ENCODE measurements at places on chromosomes 1 and 21. TPM values are rescaled to one million over a fixed set of nuclear protein-coding genes. Genes with fewer than 3 reads are reported as not detected.

- no peak overlapping the region for H3K27ac ChIP-seq
- peaks cover 10% of the 10 kb centered on the region for H3K4me1 ChIP-seq
- H3K36me3 ChIP-seq: no peaks in the 10 kb centered on the region
These were observed 95.1 kb upstream of the SOD1 start for GRCh38 chr21:31564439-31564838.

DNA sequence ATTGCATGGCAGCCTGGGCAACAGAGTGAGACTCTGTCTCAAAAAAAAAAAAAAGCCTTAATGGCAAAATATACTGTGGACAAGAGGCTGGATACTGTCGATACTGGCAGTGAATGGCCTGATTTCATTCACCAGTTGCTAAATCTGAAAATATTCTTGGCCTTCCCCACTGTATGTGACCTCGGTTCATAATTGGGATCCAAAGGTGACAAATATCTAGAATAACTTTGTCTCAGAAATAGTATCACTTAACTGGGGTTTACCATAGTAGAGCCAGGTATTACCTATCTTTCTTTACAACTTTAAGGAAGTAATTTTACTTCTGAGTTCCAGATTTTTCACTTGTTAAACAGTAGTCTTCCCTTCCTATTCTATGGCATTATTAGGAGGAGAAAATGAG is 8.4 kb downstream of the MTF2 start:
- H3K27ac ChIP-seq: no peak overlapping the region
- no peaks in the 10 kb centered on the region for H3K27me3 ChIP-seq
- DNase-seq: no peak
- H3K36me3 ChIP-seq: peaks cover 16% of the 10 kb centered on the region
- H3K4me3 ChIP-seq: no peak overlapping the region

DNA sequence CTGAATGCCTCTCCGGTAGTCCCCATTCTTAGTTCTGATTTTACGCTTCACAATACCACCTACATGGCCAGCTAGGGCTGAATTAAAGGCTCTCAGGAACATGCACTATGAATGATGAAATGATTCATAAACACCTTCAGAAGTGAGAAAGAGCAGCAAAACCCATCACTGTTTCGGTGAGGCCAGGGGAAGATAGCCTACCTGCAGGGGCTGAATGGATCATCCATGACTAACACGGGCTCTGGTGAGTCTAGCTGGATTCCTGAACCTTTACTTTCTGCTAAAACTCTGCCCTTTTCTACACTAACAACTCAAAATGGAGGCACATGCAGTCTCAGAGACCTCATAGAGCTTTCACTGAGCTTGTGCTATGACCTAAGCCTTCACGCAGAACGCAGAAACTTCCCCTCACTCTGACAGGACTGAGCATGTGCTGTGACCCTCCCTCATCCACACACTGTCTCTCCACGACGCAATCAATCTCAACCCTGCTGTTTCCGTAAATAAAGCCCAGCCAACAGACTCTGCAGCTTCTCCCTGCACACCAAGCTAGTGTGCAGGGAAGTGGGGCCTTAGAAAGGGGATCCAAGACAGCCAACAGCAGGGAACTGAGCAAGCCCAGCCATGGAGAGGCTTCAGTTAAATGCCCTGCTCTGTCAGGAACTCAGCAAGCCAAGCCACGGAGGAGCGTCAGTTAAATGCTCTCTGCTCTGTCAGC is 207.8 kb downstream of the SLC45A1 start:
- no peaks in the 10 kb centered on the region for H3K27me3 ChIP-seq
- H3K4me3 ChIP-seq: peak overlapping the region; percentile 65

DNA sequence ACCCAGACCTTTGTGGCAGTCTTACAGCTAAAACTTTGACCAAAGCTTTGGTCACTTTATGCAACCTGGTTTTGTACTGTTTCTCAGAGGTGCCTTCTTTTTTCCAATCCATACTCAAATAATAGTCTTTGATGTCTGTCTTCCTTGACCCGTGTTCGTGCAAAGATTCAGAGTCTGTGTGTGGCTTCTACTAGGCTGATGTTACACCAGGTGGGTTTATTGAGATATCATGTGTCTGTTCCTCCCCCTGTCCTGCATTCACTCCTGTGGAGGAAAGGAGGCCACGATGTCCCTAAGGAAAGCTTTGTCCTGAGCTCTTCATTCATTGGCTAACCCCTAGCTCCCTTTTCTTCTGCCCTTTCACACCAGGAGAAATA is 15.0 kb upstream of the IKBKE start:
- H3K27ac ChIP-seq: no peak overlapping the region
- peaks cover 21% of the 10 kb centered on the region for H3K36me3 ChIP-seq
- H3K27me3 ChIP-seq: no peaks in the 10 kb centered on the region
- H3K4me3 ChIP-seq: no peak overlapping the region

TEDDM1 gene
- not detected for total RNA-seq

DNA sequence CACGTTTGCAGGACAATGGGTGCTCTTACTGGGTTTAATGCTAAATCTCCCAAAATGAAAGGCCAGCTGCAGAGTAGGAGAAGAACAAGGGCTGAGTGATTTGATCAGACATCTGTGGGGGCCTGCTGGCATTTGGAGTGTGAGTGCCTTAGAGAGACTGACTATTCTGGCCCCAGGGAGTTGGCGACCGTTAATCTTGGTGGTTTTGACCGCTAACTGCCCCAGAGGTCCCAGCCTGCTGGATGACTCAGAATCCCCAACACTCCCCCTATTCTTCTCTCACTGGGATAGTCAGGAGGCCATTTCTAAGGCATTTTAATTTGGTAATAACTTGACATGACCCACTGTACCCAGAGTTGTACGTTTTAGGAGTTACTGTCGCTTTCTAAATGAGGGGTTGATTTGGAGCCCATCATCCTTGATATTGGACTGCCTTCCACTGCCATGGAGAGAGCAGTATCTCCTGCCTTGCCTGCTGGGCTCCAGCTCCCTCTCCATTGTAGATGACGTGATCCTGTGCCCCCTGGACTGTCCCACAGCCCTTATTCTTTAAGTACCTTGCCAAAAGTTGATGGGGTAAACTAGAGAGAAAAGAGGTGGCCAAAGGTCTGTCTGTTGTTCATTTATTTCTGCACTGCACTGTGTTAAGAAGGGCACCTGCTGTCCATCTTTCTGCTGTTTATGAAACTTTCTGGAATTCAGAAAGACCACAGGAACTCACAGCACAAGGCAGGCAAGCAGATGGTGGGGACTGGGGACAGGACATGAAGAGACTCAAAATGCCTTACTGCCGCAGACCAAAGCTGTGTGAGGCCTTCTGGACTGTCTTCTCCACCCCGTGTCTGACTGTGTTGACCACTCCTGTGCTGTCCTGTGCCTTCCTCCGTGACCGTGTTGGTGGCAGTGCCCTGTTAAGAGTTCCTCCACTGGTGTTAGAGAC is 98.2 kb upstream of the ARTN start:
- H3K27me3 ChIP-seq: no peaks in the 10 kb centered on the region
- no peak for DNase-seq

DNA sequence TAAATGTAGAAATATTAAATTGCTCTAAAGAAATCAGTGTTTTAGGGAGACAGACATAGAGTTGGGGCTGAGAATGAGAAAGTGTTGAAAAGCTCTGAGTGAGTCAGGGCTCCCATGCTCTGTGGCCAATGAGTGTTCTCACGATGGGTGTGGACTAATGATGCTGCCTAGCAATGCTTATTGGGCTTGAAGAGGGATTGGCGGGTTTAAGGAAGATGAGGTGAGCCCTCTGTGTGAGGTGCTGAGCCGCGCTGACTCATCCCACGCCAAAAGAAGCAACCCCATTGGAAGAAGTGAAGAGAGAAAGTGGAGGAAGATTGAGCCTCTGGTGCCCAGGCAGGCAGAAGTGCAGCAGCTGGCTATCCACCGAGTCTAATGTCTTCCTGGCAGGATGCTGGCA is 65.1 kb upstream of the DPT start:
- H3K27me3 ChIP-seq: no peaks in the 10 kb centered on the region
- H3K27ac ChIP-seq: no peak overlapping the region
- DNase-seq: no peak
- H3K4me1 ChIP-seq: no peaks in the 10 kb centered on the region
- no peaks in the 10 kb centered on the region for H3K36me3 ChIP-seq

S100A9 gene
- total RNA-seq: 43.6 TPM

DNA sequence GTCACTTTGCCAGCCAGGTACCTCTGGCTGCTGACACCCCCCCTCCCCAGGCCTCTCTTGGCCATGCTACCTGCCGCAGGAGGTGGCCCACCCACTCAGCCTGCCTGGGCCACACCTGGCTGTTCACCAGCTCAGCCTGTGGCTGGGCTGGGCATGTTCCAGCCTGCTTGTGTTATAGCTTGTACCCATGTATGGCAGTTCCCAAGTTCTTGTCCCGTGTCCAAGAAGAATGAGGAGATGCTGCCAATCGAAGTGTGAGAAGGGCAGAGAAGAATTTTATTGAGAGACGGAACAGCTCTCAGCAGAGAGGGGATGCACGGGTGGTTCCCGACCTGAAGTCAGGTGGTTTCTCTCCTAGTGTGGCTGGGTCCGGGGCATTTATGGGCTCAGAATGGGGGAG is 3.9 kb upstream of the MMEL1 start:
- no peaks in the 10 kb centered on the region for H3K36me3 ChIP-seq
- peaks cover 13% of the 10 kb centered on the region for H3K4me1 ChIP-seq
- no peak overlapping the region for H3K4me3 ChIP-seq
- H3K27me3 ChIP-seq: no peaks in the 10 kb centered on the region
- H3K27ac ChIP-seq: no peak overlapping the region
- DNase-seq: no peak

CFAP57 gene
- total RNA-seq: not detected

- no peak overlapping the region for H3K4me3 ChIP-seq
- no peak overlapping the region for H3K27ac ChIP-seq
- no peaks in the 10 kb centered on the region for H3K27me3 ChIP-seq
- no peak for DNase-seq
These were observed 250.3 kb downstream of the TOMM20 start for GRCh38 chr1:234878288-234878687.

CYP4X1 gene
- total RNA-seq: not detected

ZYG11A gene
- total RNA-seq: 0.11 TPM

MOV10 gene
- total RNA-seq: 80.6 TPM

Data from CD4-positive, alpha-beta T cell (primary cell).